NCI-H2107 (cell line): ENCODE measurements at places on chromosomes 2 and 18.

- DNase-seq: no peak
Observed at GRCh38 chr18:13464432-13465123, 246.0 kb downstream of the LDLRAD4 start.

- peak; percentile 43 for DNase-seq
Observed at GRCh38 chr2:214481204-214481603, 70.3 kb downstream of the VWC2L start.

GRCh38 chr2:184904991-184905390 lies 306.7 kb downstream of the ZNF804A start:
- DNase-seq: no peak

DNA sequence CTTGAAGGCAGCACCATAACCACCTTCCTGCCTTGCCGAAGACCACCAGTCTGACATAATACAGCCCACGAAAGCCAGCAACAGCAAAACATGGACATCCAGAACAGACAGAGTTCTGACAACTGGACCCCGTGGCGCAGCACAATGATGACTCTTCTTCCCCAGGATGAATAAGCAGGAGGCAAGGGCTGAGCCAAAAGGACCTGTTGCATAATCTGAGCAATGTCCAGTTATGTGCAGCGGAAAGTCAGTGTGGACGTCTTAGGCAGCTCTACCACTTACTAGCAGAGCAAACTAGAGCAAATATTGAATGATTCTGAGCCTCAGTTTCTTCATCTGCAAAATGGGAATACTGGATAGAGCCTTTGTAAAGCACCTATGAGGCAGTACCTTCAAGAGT lies 225.1 kb downstream of the ZBTB7C start:
- DNase-seq: no peak

- no peak for DNase-seq
Observed at GRCh38 chr2:15711126-15711860, 119.6 kb downstream of the DDX1 start.

DNA sequence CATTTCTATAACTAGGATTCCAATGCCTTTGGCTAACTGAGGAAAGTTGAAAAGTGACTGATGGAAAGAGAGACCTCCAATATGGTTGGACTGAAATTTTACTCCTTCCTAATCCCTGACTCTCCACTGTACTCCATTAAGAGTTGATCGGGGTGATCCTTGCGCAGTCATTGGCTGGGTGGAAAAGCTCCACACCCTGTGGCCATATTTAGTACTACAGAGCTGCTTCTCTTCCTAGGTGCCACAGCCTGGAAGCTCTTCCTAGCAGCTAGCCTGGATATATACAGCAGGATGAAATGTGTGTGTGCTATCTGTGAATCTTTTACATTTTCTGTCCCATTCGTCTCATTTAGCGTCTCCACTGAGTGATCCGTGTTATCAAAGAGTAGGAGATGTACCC lies 71.2 kb downstream of the MEP1B start:
- DNase-seq: no peak

DNA sequence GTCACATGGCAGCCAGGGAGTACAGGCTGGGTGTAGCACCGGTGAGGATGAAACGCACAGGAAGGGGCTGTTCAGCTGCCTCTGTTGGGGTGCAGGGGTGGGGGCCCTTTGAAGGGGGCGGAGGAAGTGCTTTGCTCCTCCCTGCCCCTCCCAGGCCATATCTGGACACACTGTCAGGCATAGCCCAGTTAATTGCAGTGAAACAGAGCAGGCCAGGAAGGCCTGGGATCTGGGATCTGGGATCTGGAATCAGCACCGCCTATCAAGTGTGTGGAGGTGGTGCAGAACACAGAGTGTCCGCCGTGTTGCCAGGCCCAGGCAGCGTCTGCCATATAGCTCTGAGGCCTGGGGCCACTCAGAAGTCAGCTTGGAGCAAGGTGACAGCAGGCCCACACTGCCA lies 119.3 kb upstream of the MSH2 start:
- DNase-seq: no peak

DNA sequence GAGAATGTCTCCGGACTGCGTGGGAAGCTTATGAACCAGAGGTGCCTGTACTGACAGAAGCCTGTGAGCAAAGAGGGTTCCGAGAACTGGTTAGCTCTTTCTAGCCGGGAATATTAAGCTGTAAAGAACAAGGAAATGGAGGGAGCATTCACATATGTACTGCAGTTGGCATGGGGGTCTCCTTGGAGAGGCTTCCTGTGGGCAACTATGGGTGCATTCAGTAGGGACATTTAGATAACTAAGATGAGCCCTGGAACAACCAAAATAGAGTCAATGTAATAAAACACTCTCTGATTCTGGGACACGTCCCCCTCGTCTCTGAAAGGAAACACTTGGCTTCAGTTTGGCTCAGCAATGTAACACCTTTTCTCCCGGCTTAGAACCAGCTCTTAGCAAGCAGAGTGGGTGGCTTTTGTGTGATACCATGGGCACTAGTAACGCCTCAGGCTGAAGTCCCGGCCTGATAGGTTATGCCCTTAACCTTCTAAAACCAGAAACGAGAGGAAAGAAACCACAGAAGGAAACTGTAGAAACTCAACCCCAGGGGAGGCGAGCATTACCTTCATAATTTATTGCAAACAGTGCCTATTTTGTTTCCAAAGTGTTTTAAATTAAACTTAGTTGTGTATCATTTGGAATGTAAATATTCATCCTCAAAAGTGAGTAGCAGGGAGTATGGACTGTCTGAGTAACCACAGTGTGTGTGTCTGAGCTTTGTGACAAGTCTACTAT lies 48.8 kb upstream of the LPIN2 start:
- DNase-seq: no peak

GRCh38 chr2:207530160-207531031 lies 634 bp downstream of the CREB1 start:
- DNase-seq: no peak

DNA sequence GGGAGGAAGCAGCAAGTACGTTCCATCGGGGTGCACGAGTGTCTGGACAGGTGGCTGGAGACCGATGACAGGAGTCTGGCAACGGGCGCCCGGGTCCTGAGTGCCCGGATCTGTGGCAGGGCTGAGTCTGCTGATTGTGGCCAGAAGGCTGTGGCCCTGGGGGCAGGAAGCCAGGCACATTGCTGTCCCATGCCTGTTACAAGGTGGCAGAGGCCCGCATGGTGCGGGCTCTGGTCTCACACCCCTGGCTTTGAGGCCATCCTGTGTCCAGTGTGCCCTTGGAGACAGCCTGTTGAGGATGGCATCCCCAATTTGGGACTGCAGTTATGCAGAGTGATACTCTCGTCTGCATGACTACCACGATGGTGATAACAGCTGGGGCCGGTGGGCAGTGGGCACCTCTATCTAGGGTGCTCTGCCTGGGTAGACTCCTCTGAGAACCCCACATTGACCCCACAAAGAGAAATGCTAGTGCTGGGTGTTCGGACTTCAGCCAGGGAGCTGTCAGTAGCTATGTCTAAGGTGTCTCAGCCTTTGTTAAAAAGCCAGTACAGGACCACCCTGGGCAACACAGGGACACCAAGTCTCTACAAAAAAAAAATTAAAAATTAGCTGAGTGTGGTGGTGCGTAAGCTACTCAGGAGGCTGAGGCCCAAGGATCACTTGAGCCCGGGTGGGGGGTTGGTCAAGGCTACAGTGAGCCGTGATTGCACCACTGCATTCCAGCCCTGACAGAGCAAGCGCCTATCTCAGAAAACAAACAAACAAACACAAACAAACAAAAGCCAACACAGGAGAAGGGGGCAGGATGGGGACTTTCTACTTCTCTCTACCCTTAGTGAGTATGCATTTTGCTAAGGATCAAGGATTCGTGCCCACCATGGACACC lies 88.3 kb downstream of the RHOB start:
- DNase-seq: no peak

GRCh38 chr18:45793264-45793965 lies 32.1 kb upstream of the SIGLEC15 start:
- DNase-seq: no peak

DNA sequence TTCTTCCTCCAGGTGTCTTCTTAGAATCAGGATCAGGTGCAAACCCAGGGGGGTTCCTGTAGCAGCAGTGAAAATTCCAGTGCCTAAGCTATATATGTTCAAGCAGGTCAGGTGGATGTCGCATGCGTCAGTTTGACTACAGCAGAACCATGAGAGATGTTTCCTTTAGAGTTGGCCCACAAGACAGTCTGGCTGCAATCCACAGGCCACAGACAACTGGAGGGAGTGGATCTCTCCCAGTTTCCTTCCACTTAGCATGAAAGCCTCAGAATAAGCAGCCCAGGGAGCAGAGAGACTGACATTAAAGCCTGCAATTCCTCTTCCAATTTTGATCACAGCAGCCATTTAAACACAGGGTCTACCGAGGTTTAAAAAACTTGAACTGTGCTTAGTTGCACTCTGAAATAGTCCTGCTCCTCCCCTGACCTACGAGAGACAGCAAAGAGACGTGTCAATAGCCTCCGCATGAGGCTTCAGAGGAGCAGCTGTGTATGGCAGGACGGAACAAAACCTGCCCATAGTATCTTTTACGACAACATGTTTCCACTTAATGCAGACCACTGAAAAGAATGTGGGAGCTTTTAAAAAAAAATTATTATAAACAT lies 988 bp upstream of the KCNE4 start:
- DNase-seq: no peak

DNA sequence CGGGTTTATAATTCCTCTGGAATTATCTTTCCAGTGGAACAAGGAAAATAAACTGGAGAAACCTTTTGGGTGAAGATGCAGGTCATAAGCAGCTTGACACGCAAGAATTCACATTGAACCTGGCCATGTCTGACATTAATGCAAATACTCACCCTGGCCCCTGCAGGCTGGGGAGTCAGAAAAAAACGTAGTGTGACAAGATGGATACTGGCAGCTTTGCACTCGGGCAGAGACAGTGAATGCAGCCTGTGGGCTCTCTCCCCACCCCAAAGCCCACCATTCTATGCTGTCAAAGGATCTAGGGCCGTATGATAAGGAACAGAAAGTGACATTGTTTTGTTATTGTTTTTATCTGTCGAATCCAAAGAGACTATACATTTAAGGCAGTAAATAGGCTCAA lies 223.1 kb downstream of the RBM43 start:
- DNase-seq: no peak

GRCh38 chr2:8623958-8624591 lies 57.8 kb upstream of the ID2 start:
- no peak for DNase-seq

DNA sequence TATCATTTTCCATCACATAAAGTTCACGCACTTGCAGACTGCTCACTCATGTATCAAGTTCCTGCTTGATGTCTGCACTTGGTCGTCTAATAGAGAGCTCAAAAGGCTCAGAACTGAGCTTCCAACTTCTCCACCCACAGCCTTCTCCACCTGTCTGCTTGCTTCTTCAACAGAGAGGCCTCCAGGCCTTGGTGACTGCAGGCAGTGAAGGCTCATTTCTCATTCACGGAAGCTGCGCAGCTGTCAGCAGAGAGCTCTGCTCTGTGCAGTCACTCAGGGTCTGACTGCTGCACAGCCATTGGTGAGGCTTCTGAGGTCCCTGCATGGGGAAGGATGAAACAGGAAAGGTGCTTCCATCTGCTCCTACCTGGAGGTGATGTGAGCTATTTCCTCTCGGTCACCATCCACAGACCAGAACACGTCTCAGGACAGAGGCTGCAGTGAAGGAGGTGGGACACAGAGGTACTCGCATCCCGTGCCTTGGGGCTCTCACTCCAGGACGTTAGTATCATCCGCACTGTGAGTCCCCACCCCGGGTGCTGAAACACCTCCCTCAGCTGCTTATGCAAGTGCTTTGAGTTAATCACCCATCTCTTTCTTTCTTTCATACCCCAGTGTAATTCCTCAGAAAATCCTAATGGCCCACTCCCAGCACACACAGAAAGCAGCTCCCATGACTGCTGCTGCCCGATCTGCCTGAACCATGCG lies 126.2 kb downstream of the TMEM18 start:
- no peak for DNase-seq

GRCh38 chr2:130355172-130355577 lies 681 bp upstream of the PTPN18 start:
- no peak for DNase-seq

GRCh38 chr2:42297322-42297936 lies 63.6 kb downstream of the COX7A2L start:
- no peak for DNase-seq

- no peak for DNase-seq
Observed at GRCh38 chr18:39299152-39299551, 1733.6 kb upstream of the CELF4 start.

DNA sequence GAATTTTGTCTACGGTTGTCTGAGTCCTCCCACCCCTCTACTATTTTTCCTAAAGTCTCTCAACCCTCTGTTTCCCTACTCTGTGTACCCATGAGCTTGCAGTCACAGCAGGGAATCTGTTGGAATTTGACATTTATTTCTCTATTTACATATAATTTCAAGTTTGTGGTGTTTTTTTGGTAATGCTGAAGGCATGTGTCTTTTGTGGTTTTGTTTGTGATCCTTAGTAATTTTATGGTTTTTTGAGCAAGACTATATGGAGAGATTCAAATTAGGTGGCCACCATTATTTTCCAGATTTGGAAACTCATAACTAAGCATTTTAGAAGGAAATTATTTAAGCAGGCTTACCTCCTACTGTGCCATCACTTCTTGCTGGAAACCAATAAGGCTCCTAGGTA lies 27.2 kb upstream of the FBLN7 start:
- no peak for DNase-seq

DNA sequence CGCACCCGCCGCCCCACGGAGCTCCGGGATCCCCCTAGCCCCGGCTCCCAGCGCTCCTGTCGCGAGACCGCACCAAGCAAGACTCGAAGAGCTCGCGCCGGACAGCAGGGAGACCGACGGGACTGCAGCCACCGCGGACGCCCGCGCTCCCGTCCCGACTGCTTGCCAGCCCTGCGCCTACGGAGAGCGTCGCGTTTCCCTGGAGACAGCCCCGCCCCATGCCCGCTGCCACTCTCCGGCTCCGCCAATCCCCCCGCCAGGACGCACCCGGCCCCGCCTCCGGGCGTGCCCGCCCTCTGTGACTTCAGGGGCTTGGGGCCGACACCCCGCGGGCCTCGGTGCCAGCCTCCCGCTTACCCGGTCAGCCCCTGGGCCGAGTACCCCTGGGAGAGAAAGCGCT lies at the start of gene ANKMY1:
Gene ANKMY1 (minus strand): TSS at position 181 of the 400 bp plus-strand sequence. CDS start 653 bp downstream, outside the sequence.
- DNase-seq: no peak

DNA sequence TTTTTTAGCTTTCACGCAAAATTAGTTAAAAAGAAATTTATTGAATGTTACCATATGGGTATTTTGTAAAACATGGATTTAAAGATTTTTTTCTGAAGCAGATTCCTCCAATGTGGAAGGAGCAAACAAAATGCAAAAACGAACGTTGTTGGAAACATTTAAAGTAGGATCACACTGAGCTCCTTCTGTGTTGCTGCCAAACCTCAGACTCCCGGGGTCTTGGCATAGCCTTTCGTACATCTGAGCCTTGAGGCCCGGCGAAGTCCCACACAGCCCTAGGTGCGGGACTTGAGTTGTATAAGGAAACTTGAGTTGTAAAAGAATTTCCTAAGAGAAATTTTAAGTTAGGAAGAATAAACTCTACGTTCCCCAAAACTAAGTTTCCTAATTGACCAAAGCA lies 52.0 kb upstream of the CD226 start:
- DNase-seq: no peak
